ENCODE measurements at places on chromosomes 5 and 9. TPM values are rescaled to one million over a fixed set of nuclear protein-coding genes. Genes with fewer than 3 reads are reported as not detected.
A peak's percentile ranks its signal among the peaks of the same experiment; 100 is the strongest.

GRCh38 chr9:92745331-92745730, 19.3 kb downstream of the BICD2 start:
- DNase-seq, result no peak

- peak; percentile 49 for DNase-seq
Measured at GRCh38 chr5:14870337-14871213, 1.0 kb downstream of the ANKH start.

GRCh38 chr9:137198902-137199283, 1.6 kb downstream of the TPRN start:
- DNase-seq, result no peak

GRCh38 chr5:54518146-54518817, 723 bp downstream of the SNX18 start:
- no peak for DNase-seq

- no peak for DNase-seq
Measured at GRCh38 chr5:158739951-158740757, 359.6 kb downstream of the EBF1 start.

GRCh38 chr9:112084334-112084733, 90.8 kb downstream of the SUSD1 start:
- no peak for DNase-seq

DNA sequence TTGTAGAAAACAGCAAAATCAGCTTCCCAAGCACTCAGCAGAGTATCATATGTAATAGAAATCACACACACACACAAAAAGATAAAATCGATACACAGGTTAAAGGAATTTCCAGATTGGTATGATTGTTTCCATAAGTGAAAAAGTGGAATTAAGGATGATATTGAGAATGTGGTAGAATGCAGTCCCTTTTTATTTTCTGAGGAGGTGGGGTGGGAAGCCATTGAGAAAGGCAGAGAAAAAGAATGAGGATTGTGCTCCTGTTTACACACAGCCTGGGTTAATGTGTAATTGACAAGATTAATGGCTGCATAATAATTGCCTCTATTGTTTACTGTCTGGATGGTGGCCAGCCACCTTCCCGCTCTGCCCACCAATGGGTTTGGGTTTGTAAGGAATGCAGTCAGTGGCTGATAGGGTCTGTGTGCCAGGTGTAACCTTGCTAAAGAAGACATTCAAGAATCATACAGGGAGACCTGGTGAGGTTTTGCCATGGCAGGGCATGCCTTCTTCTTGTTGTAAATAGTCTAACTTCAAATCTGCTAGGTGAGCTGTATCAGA, 177.2 kb upstream of the MAP3K1 start:
- no peak for DNase-seq

DNA sequence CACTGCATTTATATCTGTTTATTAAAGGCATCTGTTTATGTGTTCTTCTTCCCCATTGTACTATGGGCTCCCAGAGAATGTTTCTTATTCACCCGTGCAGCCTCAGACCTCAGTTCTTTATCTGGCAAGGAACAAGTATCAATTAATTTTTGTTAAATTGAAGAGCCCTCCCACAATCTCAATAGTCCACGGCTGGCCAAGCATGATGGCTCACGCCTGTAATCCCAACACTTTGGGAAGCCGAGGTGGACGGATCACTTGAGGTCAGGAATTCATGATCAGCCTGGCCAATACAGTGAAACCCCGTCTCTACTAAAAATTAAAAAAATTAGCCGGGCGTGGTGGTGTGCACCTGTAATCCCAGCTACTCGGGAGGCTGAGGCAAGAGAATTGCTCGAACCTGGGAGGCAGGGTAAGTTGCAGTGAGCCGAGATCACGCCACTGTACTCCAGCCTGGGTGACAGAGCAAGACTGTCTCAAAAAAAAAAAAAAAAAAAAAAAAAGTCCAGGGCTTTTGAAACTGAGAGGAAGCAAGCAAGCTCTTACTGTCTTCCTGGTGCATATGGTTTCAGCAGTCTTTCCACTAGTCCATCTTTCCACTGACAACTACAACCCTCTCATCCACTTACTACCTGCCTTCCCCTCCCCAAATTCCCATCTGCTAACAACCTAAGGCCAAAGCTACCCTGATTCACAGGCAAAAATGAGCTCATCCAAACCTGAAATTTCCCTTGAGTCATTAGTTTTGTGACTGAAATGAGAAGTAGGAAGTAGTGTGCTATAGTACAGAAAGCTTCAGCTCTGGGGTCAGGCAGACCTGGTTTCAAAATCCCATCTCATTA, 2.3 kb upstream of the HK3 start:
- no peak for DNase-seq

- DNase-seq, result no peak
Measured at GRCh38 chr9:77944556-77945243, 86.9 kb downstream of the GNAQ start.

GRCh38 chr5:88674356-88675167, 208.4 kb downstream of the MEF2C start:
- DNase-seq, result no peak

- DNase-seq, result no peak
Measured at GRCh38 chr5:138037271-138037670, 4.4 kb upstream of the FAM13B start.

- no peak for DNase-seq
Measured at GRCh38 chr5:98679963-98680362, 93.5 kb upstream of the RGMB start.

DNA sequence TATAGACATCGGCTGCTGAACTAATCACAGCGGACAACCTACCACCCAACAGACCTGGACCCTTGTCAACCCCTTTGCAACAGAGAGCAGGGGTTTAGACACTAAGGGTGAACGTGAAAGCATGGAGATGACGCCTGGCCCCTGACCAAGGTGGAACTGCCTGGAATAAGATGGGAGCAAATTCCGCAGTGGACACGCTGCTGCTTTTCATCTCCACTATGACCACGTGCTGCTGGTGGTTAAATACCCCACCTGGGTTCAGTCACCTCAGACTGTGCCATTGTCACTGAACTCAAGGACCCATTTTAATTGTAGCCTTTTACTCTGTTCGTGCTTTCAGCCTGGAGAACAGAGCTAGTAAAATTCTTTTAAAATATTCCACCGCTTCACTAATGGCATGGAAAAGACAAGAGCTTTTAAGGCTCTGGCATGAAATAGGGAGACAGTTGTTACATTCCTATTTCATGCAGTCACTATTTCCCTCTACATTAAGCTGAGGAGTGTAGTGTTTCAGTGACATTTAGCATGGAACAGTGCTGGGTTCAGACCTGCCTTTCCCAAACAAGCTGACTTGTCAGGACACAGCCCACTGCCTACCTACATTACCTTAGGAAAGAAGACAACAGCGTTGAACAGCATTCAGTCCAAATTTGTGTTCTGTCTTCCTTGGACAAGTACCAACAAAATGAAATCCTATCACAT, 96.8 kb downstream of the ANKRD18B start:
- no peak for DNase-seq

DNA sequence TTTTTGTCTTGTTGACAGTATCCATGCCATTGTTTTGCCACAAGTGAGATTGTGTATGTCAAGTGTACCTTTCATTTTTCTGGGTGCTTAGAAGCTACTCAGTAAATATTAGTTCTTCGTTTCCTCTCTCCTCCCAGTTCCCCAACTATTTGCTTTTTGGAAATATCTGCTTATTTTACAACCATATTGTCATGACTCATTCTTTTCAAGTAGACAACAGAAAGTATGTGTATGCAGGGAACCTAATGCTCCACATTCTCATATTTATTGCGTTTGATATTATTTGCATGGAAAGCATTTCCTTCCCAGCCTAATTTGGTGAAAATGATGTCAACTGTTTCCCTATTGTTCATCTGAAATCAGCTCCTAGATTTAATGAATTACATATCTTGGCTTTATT, 483.7 kb upstream of the RIOK2 start:
- DNase-seq, result no peak

DNA sequence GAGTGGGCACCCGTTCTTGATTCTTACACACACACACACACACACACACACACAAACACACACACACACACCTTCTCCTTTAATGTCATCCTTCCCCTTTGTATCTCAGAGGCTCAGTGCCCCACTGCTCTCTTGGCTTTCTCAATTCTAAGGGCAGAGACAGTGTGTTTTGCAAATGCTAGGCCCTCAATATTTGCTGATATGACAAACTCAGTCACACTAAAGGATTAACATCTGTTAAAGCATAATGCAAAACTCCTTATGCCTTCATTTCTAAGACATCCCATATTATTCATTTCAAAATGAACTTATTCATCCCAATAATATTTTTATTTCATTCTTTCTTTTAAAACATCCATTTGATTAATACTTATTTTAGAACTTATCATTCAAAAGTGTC, 8.9 kb upstream of the NRG2 start:
- no peak for DNase-seq

- DNase-seq, result no peak
Measured at GRCh38 chr9:135165003-135165711, 77.7 kb downstream of the OLFM1 start.

DNA sequence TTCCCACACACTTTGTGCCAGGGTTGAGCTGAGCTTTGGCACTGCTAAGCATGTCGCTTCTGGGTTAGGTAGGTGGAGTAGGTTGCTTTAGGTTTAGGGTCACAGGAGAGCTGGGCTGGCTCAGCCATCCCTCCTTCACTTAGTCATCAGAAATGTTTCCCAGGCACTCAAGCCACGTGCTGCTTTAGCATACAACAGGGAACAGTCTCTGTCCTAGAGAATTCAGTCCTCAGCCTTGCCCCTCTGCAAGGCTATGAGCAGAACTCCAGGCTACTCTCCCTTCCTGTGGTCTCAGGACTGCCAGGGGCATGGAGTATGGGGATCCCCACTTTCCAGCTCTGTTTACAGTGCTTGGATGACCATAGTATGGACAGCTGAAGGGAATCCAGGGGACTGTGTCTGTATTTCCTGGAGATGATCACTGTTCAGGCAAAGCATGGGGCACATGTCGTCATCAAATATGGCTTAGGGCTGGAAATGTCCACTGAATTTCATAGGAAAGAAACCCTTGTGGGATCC, 7.5 kb upstream of the ANKRD33B start:
- no peak for DNase-seq

DNA sequence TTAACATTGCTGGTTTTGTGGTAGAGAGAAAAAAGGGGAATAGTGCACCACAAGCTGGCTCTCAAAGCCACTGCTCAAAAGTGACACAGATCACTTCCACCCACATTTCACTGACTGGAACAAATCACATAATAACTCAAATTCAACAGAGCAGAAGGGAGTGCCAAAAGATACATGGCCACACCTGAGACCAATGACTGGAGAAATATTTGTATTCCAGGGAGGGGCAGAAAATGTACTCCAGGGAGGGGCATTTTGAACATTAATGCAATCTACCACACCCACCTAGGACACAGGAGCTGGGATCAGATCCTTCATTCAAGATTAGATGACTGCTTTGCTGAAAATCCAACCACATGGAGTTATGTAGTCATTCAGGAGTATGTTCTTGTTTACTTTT, 44.8 kb upstream of the ALDOB start:
- DNase-seq, result no peak

DNA sequence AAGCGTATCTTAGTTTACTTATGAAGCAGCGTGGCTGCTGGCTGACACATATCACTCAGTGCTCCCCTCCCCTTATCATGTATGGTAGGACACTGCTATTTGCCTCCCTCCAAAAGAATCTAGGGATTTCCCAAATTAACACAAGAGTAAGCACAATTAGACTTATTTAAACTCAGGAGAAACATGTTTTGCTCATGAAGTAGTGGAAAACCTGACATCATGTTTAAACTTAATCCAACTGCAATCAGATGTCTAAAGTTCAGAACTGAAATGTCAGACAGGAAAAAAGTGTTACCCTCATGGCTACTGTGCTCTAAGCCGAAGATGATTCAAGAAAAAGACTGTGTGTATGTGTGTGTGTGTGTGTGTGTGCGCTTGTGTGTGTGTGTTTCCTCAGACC, 324.1 kb upstream of the TNC start:
- no peak for DNase-seq

DNA sequence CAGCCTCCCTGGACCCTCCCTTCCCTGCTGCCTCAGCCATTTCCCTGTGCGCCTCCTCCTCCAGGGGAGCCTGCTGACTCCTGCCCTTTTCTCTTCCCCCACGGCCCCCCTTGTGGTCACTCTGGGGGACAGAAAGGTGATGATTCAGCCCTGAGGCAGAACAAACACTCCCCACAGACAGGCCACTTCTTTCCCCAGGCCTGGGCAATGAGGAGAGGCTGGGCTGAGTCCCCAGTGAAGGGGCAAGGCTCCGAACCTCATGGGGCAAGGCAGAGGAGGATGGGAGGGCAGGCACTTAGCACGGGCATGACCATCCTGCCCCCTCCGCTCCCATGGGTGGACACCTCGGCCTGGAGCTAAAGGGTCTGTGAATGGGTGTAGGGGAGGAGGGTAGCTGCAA, 21.0 kb downstream of the CSF1R start:
- no peak for DNase-seq

- DNase-seq, result no peak
Measured at GRCh38 chr5:41940641-41941040, 15.6 kb downstream of the FBXO4 start.

- no peak for DNase-seq
Measured at GRCh38 chr5:125499636-125500332, 753.3 kb upstream of the ZNF608 start.

DNA sequence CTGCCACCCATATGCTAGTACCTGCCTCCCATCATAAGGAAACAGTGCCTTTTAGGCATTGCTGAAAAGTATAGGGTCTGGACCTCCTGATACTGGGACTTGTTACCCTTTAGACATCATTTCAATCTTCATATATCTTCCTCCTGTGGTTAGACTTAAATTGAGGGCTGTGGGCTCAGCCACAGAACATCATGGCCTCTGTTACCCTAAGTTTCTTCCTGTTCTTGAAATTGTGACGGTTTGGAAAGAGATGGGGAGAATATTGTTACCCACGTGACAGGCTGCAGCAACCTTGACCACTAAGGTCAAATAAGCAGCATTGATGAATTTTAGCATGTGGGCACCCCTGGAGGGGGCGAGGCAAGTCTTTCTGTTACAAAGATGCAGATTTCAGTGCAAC, 87.7 kb downstream of the PDE8B start:
- DNase-seq, result no peak

UTP15 gene
- total RNA-seq, result 11.4 TPM

FGF18 gene
- not detected for total RNA-seq

SLC22A4 gene
- total RNA-seq, result 6.6 TPM

FAM151B gene
- 1.4 TPM for total RNA-seq

CARTPT gene
- total RNA-seq, result not detected

FBN2 gene
- not detected for total RNA-seq

CMBL gene
- 35.8 TPM for total RNA-seq

SQSTM1 gene
- 1,083 TPM for total RNA-seq

MTX3 gene
- total RNA-seq, result 11.9 TPM
